ENCODE measurements at places on chromosomes 13 and 19. TPM values are rescaled to one million over a fixed set of nuclear protein-coding genes. Genes with fewer than 3 reads are reported as not detected.
A peak's percentile ranks its signal among the peaks of the same experiment; 100 is the strongest.

- H3K27me3 ChIP-seq = no peaks in the 10 kb centered on the region
- peaks cover 11% of the 10 kb centered on the region for H3K4me1 ChIP-seq
- no peak overlapping the region for H3K4me3 ChIP-seq
- peak overlapping the region; percentile 83 for H3K27ac ChIP-seq
- DNase-seq = peak; percentile 97
- H3K36me3 ChIP-seq = peaks cover 58% of the 10 kb centered on the region
These were observed 29.4 kb downstream of the SMIM24 start for GRCh38 chr19:3450796-3451411.

GRCh38 chr19:35136977-35137702, 1.5 kb upstream of the FXYD1 start:
- H3K4me1 ChIP-seq = peaks cover 52% of the 10 kb centered on the region
- DNase-seq = no peak
- no peaks in the 10 kb centered on the region for H3K27me3 ChIP-seq
- H3K4me3 ChIP-seq = no peak overlapping the region

Gene KLHL1
- not detected for total RNA-seq

- H3K4me3 ChIP-seq = no peak overlapping the region
- no peaks in the 10 kb centered on the region for H3K36me3 ChIP-seq
- peak; percentile 19 for DNase-seq
- no peaks in the 10 kb centered on the region for H3K27me3 ChIP-seq
- no peak overlapping the region for H3K27ac ChIP-seq
- no peaks in the 10 kb centered on the region for H3K4me1 ChIP-seq
These were observed 174.7 kb downstream of the DLEU7 start for GRCh38 chr13:50668691-50669271.

DNA sequence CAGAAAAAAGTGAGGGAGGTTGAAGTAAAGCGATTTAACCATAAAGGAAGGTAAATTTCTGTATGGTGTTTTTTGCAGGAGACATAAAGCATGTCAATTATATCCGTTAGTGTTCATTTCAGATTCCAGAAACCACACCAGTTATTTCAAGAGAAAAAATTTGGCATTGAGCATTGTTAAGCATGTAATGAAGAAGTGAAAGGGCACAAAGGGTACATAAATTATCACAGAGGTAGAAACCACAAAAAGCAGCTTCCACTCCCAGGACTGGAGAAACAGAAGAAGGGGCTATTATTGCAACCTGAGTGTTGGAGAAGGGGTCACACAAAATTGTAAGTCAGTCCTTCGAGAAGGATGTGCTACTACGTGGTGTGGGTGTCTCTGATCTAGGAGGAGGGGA, 72.2 kb upstream of the DACH1 start:
- no peaks in the 10 kb centered on the region for H3K4me1 ChIP-seq
- H3K4me3 ChIP-seq = no peak overlapping the region
- no peaks in the 10 kb centered on the region for H3K27me3 ChIP-seq
- no peak for DNase-seq
- H3K27ac ChIP-seq = no peak overlapping the region

GRCh38 chr13:22263185-22263584, 592.3 kb downstream of the FGF9 start:
- no peaks in the 10 kb centered on the region for H3K4me1 ChIP-seq
- no peak for DNase-seq
- no peak overlapping the region for H3K4me3 ChIP-seq
- no peaks in the 10 kb centered on the region for H3K36me3 ChIP-seq
- H3K27me3 ChIP-seq = no peaks in the 10 kb centered on the region

DNA sequence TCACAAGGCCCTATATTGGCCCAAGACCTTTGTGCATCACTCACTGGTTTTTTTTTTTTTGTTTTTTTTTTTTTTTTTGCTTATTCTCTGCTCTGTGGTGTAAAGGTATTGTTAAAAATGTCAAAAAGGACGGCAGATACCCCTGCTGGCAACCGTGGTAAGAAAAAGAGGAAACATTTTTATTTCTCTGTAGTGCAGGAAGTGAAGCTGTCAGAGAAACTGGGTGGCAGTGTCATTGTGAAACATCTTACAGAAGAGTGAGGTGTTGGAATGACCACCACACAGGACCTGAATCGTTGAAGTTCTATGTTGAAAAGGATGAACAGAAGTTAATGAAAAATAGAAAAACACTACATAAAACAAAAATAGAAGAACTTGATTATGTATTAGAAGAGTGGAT, 346.4 kb downstream of the FGF9 start:
- no peak overlapping the region for H3K4me3 ChIP-seq
- H3K27ac ChIP-seq = no peak overlapping the region
- no peaks in the 10 kb centered on the region for H3K27me3 ChIP-seq
- no peaks in the 10 kb centered on the region for H3K36me3 ChIP-seq

GRCh38 chr13:114202581-114202980, 23.5 kb downstream of the CFAP97D2 start:
- no peak overlapping the region for H3K27ac ChIP-seq
- no peaks in the 10 kb centered on the region for H3K36me3 ChIP-seq
- H3K4me1 ChIP-seq = no peaks in the 10 kb centered on the region
- no peak overlapping the region for H3K4me3 ChIP-seq

Gene NACC1
- 22.6 TPM for total RNA-seq

Gene MYO16
- 0.49 TPM for total RNA-seq

- peaks cover 6% of the 10 kb centered on the region for H3K36me3 ChIP-seq
- no peak for DNase-seq
- peak overlapping the region; percentile 53 for H3K4me3 ChIP-seq
- H3K27ac ChIP-seq = peak overlapping the region; percentile 84
- no peaks in the 10 kb centered on the region for H3K27me3 ChIP-seq
These were observed 12.8 kb downstream of the LTBP4 start for GRCh38 chr19:40613690-40614621.

Gene ELANE
- total RNA-seq = not detected

DNA sequence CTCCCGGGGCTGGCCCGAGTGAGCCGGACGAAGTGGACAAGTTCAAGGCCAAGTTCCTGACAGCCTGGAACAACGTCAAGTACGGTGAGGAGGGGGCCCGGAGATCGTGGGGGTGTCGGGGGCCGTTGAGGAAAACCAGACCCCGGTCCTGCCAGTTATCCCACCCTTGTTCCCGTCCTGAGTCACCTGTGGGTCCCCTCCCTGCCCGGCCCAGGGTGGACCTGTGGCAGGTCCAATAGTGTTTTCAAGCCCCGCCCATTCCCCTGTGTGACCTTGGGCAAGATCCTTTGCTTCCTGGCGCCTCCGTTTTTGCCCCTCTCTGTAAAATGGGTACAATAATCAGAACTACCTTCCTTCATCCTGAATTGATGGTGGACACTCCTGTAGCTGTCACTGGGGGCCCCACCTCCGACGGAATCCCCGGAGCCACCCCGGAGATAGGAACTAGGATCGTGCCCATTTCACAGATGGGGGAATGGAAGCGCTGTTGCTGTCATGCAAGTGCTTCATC, 593 bp downstream of the ATG4D start:
- H3K4me3 ChIP-seq = peak overlapping the region; percentile 88
- H3K36me3 ChIP-seq = no peaks in the 10 kb centered on the region
- H3K4me1 ChIP-seq = peaks cover 27% of the 10 kb centered on the region
- H3K27me3 ChIP-seq = no peaks in the 10 kb centered on the region

DNA sequence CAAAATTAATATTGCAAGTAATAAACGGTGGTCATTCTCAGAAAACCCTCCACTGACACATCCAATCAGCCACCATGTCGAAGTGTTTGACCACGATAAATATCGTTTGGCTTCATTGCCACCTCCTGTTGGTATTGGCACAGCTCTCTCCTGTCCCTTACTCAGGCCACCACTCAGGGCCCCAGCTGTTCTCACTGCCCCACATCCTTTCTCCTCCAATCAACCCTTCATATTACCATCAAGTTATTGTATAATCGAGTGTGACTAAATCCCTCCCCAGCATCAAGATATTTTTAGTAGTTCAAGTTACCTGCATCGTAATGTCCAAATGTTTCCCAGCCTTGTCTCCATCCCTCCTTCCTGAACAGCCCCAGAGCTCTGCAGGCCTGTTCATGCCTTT, 50.4 kb downstream of the SACS start:
- no peak for DNase-seq
- H3K27me3 ChIP-seq = no peaks in the 10 kb centered on the region
- H3K36me3 ChIP-seq = no peaks in the 10 kb centered on the region
- no peak overlapping the region for H3K27ac ChIP-seq
- no peak overlapping the region for H3K4me3 ChIP-seq

DNA sequence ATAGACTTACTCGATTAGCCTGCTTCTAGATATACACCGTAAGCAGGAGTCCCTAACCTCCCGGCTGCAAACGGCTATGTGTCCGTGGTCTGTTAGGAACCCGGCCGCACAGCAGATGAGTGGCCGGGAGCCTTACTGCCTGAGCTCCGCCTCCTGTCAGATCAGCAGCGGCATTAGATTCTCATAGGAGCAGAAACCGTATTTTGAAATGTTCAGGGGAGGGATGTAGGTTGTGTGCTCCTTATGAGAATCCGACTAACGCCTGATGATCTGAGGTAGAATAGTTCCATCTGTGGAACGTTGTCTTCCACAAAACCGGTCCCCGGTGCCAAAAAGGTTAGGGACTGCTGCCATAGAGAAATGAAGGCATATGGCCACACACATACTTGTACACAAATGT, 1491.9 kb downstream of the SLITRK5 start:
- H3K4me3 ChIP-seq = no peak overlapping the region
- DNase-seq = no peak
- no peaks in the 10 kb centered on the region for H3K4me1 ChIP-seq
- no peaks in the 10 kb centered on the region for H3K27me3 ChIP-seq

- H3K4me1 ChIP-seq = peaks cover 22% of the 10 kb centered on the region
- no peaks in the 10 kb centered on the region for H3K36me3 ChIP-seq
- no peak overlapping the region for H3K4me3 ChIP-seq
- DNase-seq = no peak
- H3K27ac ChIP-seq = no peak overlapping the region
These were observed 1.8 kb downstream of the FREM2 start for GRCh38 chr13:38688674-38689073.

DNA sequence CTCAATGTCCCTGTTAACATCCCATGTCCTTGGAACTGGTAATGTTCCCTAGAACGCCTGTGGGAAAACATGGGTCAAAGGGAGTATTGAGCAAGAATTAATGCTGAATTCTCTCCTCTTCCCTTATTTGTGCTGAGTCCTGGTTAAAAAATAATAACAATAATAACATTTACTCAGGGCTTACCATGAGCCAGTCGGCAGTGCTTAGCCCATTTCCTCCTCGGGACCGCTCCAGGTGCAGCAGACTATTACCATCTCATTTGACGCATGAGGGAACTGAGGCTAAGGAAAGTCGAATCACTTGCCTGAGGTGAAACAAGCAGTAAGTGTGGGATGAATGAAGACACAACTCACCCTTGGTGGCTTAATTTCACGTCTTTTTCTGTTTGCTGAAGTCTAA, 33.6 kb upstream of the SLC15A1 start:
- H3K4me1 ChIP-seq = no peaks in the 10 kb centered on the region
- no peaks in the 10 kb centered on the region for H3K27me3 ChIP-seq
- H3K4me3 ChIP-seq = no peak overlapping the region
- DNase-seq = no peak

GRCh38 chr19:42433503-42434260, 6.5 kb upstream of the LIPE start:
- no peak for DNase-seq
- H3K27me3 ChIP-seq = no peaks in the 10 kb centered on the region
- no peaks in the 10 kb centered on the region for H3K36me3 ChIP-seq
- H3K4me3 ChIP-seq = no peak overlapping the region

DNA sequence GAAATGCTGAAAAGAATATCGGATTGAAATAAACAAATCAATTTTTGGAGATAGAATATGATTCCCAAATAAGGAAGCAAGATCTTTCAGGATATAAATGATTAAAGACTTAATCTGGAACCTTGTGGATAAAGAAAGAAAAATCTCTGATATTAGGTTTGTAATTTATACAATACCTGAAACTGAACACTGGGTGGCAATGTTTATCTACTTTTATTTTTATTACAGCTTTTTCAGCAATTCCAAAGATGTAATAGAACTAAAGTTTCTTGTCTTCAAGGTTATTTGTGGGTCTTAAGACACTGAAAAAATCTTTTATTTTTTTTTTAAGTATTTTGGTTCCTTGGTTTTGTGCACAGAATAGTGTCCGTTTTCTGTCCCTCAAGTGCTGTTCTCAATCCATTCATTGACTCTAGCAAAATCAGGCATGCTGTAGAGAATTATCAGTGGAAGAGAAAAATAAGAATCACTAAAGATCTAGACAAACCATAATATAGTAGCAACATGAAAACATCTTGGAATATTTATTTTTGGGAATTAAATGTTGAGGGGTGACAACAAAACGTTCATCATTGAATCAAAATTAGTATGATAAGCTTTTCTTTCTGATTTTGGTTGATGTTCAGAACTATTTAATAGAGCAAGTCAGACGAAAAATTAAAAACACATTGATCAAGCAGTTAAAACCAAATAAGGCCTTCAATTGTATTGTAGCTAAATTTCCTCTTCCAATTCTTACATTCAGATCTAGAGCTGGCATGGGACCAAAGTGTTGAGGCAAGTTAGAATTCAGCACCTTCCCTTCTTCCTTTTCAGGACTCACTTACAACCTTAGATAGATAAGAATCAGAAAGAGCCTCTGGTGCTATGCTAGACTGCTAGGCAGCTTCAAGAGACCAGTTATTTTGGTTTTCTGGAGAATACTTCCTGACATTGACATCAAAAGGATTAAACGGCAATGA, 704.4 kb upstream of the PCDH20 start:
- H3K36me3 ChIP-seq = no peaks in the 10 kb centered on the region
- no peaks in the 10 kb centered on the region for H3K4me1 ChIP-seq
- H3K4me3 ChIP-seq = no peak overlapping the region

DNA sequence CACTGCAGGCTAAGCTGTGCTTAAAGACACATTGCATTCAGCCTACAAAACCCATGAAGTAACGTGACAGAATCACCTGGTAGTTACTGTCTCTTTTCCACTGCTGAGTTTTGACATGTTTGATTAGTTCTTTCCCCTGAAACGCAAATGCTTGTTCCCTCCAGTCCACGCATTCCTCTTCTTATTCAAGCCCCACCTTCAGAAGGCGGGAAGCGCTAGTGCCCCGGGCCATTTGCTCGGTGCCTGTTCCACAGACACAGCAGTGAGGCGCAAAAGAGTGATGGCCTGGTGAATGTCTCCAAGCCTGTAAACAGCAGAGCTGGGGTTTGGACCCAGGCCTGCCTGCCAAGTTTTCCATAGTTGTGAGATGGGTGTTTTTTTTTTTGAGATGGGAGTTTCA, 10.9 kb downstream of the ACP4 start:
- peaks cover 30% of the 10 kb centered on the region for H3K36me3 ChIP-seq
- H3K27ac ChIP-seq = no peak overlapping the region
- H3K27me3 ChIP-seq = no peaks in the 10 kb centered on the region
- DNase-seq = no peak

GRCh38 chr19:4425537-4425936, 23.1 kb downstream of the CHAF1A start:
- DNase-seq = no peak
- no peak overlapping the region for H3K27ac ChIP-seq

DNA sequence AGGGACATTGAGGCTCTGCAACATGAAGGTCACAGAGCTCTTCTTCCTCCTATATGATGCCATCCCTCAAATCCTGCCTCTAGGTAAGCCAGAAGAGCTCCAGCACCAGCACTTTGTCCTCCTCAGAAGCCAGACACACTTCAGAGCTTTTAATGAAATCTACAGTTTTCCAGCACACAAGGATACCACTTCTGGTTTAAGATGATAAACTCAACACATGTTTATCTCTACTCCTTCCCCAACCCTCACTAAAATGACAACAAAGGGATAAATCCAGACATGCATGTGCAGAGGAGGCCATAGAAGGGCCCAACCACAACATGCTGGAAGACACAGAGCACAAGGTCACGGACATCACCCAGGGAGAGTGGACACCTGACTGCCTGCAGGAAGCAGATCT, 195.3 kb downstream of the USP12 start:
- H3K4me1 ChIP-seq = no peaks in the 10 kb centered on the region
- H3K27ac ChIP-seq = no peak overlapping the region
- H3K36me3 ChIP-seq = no peaks in the 10 kb centered on the region

Gene WDR88
- total RNA-seq = not detected

Gene DIAPH3
- 1.2 TPM for total RNA-seq

Gene ZSCAN1
- not detected for total RNA-seq

All from vagina (tissue), 2 donors.